ENCODE measurements at places on chromosomes 2 and 18.

- DNase-seq, result no peak
These were observed 69.3 kb downstream of the MARCO start for GRCh38 chr2:119011162-119011909.

DNA sequence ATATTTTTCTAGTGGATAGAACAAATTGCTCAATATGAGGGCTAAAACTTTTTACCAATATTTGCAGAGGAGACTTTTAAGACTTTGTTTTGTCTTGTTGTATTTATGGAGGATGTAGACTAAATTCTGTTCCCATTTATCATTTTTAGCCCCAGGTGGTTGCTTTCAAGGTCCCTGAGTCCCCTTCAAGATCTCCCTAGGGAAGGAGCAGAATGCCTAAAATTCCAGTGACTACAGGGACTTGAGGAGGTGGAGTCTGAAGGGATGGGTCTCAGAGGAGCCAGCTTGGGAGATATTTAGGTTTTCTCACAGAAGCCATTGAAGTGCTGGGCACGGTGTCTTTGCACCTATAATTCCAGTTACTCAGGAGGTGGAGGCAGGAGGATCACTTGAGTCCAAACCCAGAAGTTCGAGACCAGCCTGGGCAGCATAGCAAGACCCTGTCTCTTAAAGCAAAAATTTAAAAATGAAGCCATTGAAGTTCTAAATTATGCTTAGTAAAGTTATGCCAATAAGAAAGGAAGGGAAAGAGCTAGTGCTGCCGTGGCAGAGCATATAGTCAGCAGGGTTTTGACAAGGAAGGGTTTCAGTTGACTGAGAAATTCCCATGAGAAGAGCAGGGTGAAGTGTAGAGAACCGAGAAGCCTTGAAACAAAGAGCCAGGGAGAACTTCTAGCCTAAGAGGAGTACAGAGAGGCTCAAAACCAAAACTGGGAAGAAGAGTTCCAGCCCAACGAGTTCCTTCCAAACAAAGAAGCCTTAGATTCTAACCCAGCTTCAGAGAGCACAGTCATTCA is 43.4 kb downstream of the COMMD1 start:
- DNase-seq, result no peak

DNA sequence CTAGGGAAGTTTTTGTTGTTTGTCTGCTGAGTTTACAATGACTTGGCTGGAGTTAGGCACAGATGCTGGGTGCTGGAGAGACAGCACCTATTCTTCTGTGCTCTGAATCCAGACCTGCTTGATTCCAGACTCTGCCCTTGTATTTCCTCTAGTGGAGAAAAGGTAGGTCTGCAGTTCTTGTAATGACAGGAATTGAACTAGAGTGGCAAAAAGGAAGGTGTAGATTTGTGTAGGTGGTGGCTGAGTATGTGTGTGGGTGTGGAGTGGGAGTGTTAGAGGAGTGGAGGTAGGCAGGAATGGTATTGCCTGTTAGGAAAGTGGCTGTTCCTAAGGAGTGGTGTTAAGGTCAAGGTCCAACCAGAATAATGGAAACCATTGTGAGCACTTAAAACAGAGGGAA is 71.9 kb upstream of the LYPD6 start:
- DNase-seq, result no peak

DNA sequence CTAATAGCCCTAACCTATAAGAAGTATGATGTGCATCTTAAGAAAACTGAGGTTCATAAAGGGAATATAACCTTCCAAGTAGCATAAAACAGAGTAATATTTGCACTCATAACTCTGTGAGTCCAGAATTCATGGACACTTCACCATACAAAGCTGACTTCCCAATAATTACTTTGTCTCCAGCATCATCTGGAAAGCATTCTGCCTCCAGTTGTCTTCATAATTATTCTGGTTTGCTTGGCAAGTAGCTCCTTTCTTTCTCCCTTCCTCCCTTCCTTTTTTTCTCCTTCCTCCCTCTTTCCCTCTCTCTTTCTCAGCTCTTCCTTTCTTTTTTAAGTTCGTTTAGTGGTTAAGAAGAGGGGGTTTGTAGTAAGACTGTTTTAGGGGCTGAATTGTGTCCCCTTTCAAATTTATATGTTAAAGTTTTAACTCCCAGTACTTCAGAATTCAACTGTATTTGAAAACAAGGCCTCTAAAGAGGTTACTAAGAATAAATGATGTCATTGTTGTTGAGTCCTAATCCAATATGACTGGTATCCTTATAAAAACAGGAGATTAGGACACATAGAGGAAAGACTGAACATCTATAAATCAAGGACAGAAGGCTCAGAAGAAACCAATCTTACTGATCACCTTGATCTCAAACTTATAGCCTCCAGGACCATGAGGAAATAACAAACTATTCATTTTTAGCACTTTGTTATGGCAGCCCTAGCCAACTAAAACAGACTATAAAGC is 28.9 kb downstream of the TFPI start:
- no peak for DNase-seq

DNA sequence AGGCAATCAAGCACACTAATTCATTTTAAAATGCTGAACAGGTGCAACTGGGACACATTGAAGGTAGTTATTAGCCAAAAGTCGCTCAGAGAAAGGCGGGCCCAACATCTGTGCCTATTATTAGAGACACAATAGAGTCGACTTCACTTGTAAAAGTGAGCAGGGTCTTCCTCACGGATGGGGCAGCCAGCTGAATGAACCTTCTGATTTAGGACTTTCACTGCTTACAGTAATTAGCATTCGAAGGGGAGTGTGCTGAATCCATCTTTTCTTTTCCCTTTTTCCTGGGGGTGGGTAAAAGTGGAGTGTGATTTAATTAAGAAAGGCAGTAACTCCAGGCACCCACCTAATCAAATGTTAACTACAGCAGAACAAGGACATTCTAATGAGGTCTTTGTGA is 677.7 kb downstream of the DCDC2C start:
- DNase-seq, result no peak

GRCh38 chr18:78579449-78579848 is 400.2 kb upstream of the SALL3 start:
- DNase-seq, result no peak

GRCh38 chr2:20168727-20169696 is 55.9 kb downstream of the SDC1 start:
- DNase-seq, result no peak

DNA sequence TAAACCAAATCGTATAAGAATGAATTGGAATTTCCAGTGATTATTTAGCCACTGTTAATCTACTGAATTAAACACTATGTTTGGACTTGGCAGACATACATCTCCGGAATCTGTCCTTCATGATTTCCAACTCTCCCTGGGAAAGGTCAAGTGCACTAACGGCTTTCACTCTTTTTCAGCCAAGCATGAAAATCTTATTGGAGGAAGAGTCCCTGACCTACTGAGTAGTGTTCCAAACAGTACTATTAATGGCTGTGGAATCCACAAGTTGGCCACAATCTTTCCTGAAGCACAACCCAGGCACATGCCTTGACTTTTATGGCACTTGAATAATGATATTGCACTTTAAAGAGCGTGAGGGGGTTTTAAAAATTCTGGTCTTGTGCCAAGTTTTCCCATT is 318.9 kb upstream of the RND3 start:
- DNase-seq, result no peak
